Omental fat pad (tissue), 4 donors: ENCODE measurements at places on chromosomes 5 and 9.
A peak's percentile ranks its signal among the peaks of the same experiment; 100 is the strongest.

DNA sequence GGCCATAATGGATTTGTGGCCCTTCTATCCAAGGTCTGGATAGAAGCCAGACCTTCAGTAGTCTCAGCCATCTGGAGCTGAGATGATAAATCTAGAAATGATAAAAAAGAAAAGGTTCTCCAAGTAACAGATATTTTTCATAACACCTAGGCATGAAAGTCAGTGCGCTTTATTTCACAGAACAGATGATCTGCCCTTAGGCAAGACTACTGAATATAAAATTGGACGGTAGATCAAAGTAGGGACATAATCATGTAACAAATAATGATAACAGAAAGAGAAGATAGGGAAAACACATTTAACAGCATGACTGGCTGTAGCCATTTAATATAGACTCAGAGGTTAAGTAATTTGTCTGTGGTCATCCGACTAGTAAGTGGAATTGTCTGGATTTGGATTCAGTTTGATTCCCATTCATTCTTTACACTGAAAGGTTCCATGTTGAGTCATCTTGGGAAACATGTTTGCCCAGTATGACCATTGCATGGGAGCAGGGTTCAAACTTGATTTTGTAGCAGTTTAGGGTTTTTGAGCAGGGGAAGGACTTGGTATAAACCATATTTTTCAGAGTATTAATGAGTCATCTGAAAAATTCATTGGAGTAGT is 4.1 kb upstream of the CAVIN4 start:
- no peak for DNase-seq

DNA sequence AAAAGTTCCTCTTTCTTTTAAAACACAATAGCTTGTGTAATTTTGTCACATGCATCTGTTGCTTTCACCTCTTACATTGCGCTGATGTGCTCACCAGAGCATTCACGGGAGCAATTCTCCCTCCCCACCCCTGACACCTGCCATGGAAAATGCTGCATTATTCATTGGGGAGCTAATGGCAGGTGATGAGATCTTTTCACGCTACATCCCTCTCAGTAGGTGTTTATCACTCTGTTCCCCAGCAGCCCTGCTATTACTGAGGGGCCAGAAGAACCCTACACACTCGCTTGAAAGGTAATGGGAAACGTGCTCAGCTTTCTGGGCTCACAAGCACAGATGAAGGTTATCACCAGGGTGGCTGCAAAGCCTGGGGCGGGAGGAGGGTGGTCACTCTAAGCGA is 398.0 kb downstream of the PSAT1 start:
- DNase-seq: no peak

DNA sequence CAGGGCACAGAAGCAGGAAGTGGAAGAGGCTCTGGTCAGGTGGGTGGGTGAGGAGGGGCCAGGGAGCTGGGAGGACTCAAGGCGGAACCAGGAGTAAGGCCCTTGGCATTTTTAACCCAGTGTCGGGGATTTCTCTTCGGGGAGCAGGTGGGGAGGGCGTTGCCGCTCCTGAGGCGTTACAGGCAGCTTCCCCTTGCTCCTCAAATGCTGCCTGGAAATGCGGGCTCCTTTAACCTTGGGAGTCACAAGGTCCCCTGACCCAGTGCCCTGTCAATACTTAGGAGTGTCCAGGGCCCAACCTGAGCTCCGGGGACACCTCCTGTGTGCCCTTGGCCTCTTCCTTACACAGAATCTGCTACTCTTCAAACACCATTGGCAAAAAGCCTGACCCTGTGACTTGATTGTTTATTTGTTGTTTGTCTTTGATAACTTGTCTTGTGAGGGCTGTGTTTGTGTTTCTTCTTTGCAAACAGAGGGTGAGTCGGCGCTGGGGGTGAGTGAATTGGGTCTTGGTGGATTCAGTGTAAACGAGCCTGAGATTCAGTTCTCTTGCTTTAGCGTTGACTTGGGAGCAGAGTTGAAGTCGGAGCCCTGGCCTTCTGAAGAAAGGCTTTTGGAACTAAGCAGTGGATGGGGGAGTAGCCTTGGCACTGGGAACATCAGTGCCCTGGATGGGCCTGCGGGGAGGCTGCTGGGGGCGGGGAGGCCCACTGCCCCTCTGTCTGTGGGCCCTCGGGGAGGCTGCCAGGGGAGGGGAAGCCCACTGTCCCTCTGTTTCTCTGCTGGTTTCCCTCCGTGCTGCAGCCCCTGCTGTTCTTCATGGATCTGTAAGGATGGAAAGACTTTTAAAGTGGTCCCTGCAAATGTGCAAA is 300.7 kb upstream of the IRX4 start:
- no peak for DNase-seq

DNA sequence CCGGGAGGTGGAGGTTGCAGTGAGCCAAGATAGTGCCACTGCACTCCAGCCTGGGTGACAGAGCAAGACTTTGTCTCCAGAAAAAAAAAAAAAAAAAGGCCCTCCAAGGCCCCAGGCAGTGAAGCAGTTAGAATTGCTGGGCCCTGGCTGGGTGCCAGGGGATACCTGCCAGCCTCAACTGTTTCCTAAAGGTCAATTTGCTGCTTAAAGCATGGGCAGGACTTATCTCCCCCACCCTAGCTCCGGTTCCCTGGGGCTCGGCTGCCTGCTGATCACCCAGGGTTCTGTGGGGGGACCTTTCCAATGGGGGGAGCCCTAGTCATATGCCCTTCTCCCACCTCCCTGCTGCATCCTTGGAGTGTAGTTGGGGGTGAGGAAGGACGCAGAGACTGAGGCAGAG is 25.7 kb downstream of the NCS1 start:
- no peak for DNase-seq

DNA sequence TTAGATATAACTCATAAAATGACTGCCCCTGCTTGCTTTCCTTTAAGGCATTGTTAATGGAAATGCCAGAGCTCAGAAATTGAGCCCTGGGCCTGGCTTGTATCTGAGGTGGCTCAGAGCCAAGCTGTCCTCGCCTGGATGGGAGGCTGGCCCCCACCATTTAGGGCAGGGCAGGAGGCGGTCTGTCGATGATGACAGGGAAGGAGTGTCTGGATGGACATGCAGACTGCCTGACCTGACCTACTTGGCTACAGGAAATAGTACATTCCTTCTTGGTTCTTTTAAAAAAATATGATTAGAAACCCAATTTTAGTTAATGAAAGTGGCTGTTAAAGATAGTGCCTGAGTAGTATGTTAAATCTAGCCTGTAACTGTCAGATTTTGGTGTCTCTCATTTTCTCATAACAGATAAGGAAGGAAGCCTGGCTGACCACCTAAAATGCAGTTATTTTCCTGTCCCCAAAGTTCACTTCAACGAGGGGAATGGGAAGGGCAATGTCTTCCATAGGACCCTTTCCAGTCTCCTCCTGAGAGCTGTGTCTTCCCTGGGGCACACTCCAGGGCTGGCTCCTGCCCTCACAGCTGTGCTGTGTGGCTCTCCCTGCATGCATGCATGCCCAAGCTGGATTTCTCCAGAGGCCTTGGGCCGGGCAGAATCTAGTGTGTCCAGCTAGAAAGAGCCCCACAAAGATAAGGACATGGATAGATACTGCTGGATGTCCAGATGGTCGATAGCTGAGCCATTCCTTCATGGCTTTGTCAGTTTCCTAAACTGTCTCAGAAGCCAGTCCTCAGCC is 42.3 kb downstream of the MACROH2A1 start:
- peak; percentile 61 for DNase-seq

DNA sequence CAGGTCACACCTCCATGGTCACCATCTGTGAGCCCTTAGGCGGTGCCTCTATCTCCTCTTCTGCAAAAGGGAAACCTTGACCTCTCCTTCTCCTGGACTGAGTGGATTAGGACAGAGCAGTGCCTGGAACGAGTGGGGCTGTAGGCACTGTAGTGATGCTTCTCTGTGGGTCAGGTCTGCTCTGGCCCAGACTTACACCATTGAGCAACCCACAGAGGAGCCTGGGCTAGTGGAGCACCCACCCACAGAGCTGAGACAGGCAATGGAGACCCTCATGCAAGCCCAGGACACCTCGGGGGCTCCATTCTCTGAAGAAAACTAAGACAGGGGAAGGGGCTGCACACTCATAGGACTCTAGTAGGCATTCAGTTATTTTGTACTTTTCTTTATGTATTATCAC is 400.6 kb downstream of the GADD45G start:
- no peak for DNase-seq

DNA sequence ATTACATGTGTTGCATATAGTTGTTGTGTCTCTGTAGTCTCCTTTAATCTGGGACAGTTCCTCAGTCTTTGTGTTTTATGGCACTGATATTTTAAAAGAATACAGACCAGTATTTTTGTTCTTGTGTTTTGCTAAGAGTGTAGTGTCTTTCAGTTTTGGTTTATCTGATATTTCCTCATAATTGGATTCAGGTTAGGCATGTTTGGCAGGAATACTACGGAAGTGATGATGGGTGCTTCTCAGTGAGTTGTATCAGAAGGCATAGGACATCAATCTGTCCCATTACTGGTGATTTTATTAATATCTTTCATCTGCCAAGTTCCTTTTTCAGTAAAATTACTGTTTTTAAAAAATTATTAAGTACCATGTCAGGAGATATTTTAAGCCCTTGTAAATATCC is 212.9 kb downstream of the ARHGEF28 start:
- no peak for DNase-seq

DNA sequence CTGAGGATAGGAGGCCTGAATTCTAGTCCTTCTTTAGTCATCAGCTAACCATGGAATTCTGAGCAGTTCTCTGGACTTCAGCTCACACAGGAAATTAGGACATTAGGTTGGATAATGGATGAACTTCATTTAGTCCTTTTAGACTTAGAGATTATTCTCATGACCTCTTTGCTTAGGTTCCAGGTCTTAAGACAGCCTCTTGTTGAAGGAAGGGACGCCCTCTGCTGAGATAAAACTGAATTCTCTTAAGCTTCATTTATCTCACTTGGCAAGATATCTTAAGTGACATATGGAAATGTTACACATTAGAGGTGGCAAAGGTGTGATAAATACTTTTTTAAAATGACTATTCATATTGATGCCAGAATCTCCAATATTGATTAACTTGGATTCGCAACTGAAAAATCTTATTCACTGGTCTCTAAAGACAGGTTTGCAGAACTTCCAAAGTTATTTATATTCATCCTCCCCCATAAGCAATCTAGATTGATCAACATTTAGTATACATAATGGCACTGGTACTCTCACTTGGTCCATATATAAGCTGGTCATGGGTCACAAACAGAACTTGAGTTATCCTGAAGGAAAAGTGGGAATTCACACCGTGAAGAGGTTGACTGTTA is 16.9 kb upstream of the ZNF366 start:
- no peak for DNase-seq

- no peak for DNase-seq
Measured at GRCh38 chr9:83238871-83239640, 176.1 kb upstream of the RASEF start.

DNA sequence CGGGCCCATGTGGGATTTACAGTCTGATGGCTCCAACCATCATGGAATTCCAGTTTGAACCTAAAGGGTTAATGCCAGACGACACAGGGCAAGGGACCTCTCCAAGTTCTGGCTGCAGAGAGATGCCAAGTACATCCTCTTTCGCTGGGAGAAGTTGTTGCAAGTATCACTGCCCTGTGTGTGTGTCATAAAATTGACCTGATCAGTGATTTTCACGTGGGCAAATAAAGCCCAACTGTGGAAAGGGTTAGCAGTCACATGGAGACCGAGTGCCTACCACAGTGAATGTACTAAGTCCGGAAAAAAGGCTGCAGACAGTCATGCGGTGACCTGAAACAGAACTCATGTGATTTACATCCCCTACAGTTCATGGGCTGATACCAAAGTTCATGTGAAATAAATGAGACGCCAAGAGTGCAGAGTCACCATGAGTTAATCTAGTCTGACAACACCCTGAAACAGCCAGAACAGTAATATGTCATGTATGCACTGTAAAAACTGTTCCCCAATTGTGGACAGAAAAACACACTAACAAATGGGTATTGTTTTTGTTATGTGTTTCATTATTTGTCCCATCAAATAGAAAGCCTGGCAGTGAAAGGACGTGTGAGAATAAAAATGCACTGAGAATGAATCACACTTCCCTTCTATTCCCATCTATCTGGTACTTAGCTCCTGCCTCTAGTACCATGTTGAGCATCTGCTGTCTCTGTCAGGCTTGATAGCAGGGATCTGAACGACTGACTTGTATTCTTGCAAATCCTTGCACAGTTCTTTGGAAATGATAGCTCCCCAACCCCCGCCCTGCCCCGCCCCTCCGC is 115.7 kb downstream of the SUSD1 start:
- no peak for DNase-seq

- no peak for DNase-seq
Measured at GRCh38 chr5:142210864-142211412, 102.4 kb downstream of the NDFIP1 start.

GRCh38 chr5:123220621-123221146 is 131.6 kb downstream of the PRDM6 start:
- DNase-seq: no peak

DNA sequence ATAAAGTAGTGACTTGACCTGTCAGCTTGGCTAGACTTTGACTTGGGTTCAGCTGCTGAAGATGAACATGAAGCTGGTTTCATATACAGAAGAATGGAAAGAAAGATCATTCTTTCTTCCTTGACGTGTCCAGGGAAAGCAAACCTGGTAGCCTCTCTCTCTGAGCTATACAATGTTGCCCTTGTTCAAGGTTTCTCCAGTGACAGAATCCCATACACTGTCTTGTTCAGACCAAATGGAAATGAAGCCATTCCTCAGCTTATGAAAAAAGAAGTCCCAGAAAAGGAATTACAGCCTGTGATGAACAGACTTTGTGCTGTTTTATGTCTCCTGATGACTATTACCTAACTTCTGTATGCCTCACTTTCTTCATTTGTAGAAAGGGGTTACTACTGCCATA is 349.8 kb upstream of the KLF4 start:
- DNase-seq: no peak

DNA sequence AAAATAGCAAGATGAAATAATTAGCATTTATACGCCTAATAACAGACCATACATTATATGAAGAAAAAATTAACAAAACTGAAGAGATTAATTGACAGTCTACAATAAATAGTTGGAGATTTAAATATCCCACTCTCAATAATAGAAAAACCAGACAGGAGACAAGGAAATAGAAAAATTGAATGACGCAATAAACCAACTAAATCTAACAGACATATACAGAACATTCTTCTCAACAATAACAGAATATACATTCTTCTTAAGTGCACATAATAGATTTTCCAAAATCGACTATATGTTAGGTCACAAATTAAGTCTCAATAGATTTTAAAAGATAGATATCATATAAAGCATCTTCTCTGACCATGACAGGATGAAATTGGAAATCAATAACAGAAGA is 25.6 kb upstream of the RNF180 start:
- no peak for DNase-seq

DNA sequence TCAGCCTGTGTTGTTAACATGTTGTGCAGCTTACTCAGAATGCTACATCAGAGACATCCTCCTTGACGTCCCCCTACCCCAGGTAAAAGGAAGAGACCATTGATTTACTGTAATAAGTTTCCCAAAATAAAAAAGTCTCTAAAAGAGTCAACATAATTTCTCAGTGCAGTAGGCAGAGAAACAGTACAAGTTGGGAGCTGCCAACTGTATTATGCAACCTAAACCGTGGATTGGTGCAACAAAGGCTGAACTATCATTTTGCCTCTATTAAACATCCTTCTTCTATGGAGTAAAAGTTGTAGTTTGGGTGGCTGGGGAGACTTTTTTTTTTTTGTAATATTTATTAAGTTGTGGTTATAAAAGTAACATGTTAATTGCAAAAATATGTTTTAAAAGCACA is 208.0 kb downstream of the NR3C1 start:
- DNase-seq: no peak
